Cerebellum (tissue), 4 donors: ENCODE measurements at places on chromosomes 13 and 19. TPM values are rescaled to one million over a fixed set of nuclear protein-coding genes. Genes with fewer than 3 reads are reported as not detected.

The GIPC3 gene
- 0.09 TPM for total RNA-seq

The HSH2D gene
- not detected for total RNA-seq

The SPACA6 gene
- 3.8 TPM for total RNA-seq

The FFAR2 gene
- total RNA-seq = not detected

The CPAMD8 gene
- total RNA-seq = 11.9 TPM

The CFAP97D2 gene
- total RNA-seq = not detected

The IGSF23 gene
- not detected for total RNA-seq

The OSCAR gene
- total RNA-seq = 0.18 TPM

The CCL25 gene
- not detected for total RNA-seq

The IGFL3 gene
- total RNA-seq = not detected

The DIS3 gene
- total RNA-seq = 27.4 TPM

The PNMA8C gene
- total RNA-seq = 8.9 TPM

The C13orf42 gene
- not detected for total RNA-seq

The ZNF837 gene
- total RNA-seq = 0.73 TPM

The CASP14 gene
- total RNA-seq = not detected

The PRODH2 gene
- total RNA-seq = 0.09 TPM

The LHB gene
- not detected for total RNA-seq

The RNF225 gene
- not detected for total RNA-seq

The SULT2B1 gene
- total RNA-seq = not detected

The UBXN6 gene
- 33.5 TPM for total RNA-seq

The ZNF536 gene
- total RNA-seq = 77.1 TPM

The CYP2S1 gene
- 0.64 TPM for total RNA-seq

The NTF4 gene
- total RNA-seq = not detected

The COL4A1 gene
- 151 TPM for total RNA-seq

The MPND gene
- 11.3 TPM for total RNA-seq

The HCN2 gene
- 7.3 TPM for total RNA-seq

The CLEC17A gene
- total RNA-seq = not detected

The OR10H1 gene
- not detected for total RNA-seq

The LIM2 gene
- total RNA-seq = not detected

The A1BG gene
- 2.0 TPM for total RNA-seq

The CCDC194 gene
- total RNA-seq = not detected

The MUC16 gene
- not detected for total RNA-seq

The ZNF497 gene
- 7.0 TPM for total RNA-seq

The PLPPR2 gene
- 23.7 TPM for total RNA-seq

The CYP4F11 gene
- not detected for total RNA-seq

The FBXW9 gene
- 5.3 TPM for total RNA-seq
